ENCODE measurements at places on chromosomes 16 and 17. TPM values are rescaled to one million over a fixed set of nuclear protein-coding genes. Genes with fewer than 3 reads are reported as not detected.

The LLGL2 gene
- 6.7 TPM for polyA plus RNA-seq

The MEOX1 gene
- polyA plus RNA-seq, result 0.05 TPM

The TLCD2 gene
- 1.3 TPM for polyA plus RNA-seq

The HEXD gene
- 43.1 TPM for polyA plus RNA-seq

The MT4 gene
- not detected for polyA plus RNA-seq

The CDH8 gene
- polyA plus RNA-seq, result 0.05 TPM

The TP53TG3D gene
- 4.1 TPM for polyA plus RNA-seq

The LDAF1 gene
- polyA plus RNA-seq, result 10.0 TPM

The CEP295NL gene
- 0.31 TPM for polyA plus RNA-seq

The KRTAP16-1 gene
- not detected for polyA plus RNA-seq

The SHCBP1 gene
- polyA plus RNA-seq, result 12.5 TPM

The CLEC18A gene
- polyA plus RNA-seq, result 0.20 TPM

- no peaks in the 10 kb centered on the region for H3K27me3 ChIP-seq
- H3K4me1 ChIP-seq, result no peaks in the 10 kb centered on the region
- no peak for DNase-seq
- H3K27ac ChIP-seq, result no peak overlapping the region
- H3K36me3 ChIP-seq, result no peaks in the 10 kb centered on the region
Observed at GRCh38 chr17:70968302-70968701, 799.0 kb downstream of the KCNJ2 start.

GRCh38 chr16:77881355-77882030 lies 93.1 kb downstream of the VAT1L start:
- no peaks in the 10 kb centered on the region for H3K27me3 ChIP-seq
- peaks cover 5% of the 10 kb centered on the region for H3K4me1 ChIP-seq
- H3K27ac ChIP-seq, result no peak overlapping the region
- no peak overlapping the region for H3K4me3 ChIP-seq

- DNase-seq, result peak; percentile 92
- H3K4me1 ChIP-seq, result peaks cover 11% of the 10 kb centered on the region
- H3K36me3 ChIP-seq, result peaks cover 32% of the 10 kb centered on the region
- H3K27ac ChIP-seq, result peak within 1 kb of the TSS; percentile 26
Observed at GRCh38 chr16:67150833-67151396, at the start of gene B3GNT9. B3GNT9 (minus strand) TSS chr16:67150998; CDS start chr16:67150485, 513 bp downstream.

DNA sequence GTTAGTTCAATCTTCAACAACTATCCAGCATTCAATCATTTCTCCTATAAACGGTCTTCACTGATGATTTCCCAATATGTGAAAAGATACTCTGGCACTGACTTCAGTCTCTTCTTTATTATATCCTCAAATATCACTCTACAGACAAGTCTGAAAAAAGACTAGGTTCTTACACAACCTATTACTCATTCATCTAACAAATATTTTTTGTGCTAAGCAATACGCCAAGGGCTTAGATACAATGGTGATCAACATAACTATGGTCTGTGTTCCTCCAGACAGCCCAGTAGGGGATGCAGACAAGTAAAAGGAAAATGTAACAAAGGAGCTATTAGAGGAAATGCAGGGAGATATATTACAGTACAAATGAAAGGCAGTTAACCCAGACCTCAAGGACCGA lies 63.9 kb downstream of the MYO1D start:
- no peak overlapping the region for H3K4me3 ChIP-seq
- no peak for DNase-seq
- no peaks in the 10 kb centered on the region for H3K4me1 ChIP-seq
- no peaks in the 10 kb centered on the region for H3K36me3 ChIP-seq
- no peak overlapping the region for H3K27ac ChIP-seq
- H3K27me3 ChIP-seq, result no peaks in the 10 kb centered on the region

DNA sequence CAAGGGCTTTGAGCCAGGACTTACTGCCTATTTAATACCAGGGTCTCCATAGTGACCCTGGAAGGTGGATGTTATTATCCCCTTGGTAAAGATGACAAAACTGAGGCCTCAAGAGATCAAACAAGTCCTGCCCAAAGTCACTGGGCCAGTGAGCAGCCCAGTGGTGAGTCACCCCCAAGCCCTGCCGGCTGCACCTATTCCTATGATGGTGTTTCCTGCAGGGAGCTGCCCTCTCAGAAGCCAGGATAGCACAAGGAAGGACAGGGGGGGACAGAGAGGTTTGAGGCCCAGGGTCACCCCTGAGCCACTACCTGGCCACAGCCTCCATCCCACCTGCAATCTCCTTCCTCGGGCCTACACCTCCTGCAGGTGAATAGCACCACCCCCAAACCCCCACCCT lies 90.9 kb downstream of the SDK2 start:
- H3K27ac ChIP-seq, result no peak overlapping the region
- no peak overlapping the region for H3K4me3 ChIP-seq
- no peaks in the 10 kb centered on the region for H3K4me1 ChIP-seq
- H3K36me3 ChIP-seq, result no peaks in the 10 kb centered on the region

DNA sequence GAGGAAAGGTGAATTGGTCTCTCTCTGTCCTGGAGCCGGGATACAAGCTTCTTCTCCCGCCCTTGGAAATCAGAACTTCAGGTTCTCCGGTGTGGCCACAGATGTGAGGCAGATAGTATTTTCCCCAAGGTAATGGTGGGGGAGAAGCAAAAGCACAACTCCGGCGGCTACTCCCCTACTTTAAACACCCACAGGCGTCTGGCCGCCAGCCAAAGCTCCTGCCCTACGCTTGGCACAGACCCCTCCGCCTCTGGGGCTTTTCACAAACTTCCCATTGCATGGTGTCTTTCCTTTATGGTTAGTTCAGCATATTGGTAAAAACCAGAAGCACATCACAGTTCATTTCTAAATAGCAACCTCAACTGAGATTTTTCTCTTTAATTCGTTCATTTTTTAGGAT lies 39.4 kb upstream of the B4GALNT2 start:
- no peak overlapping the region for H3K27ac ChIP-seq
- H3K36me3 ChIP-seq, result no peaks in the 10 kb centered on the region
- no peaks in the 10 kb centered on the region for H3K4me1 ChIP-seq
- DNase-seq, result no peak
- H3K27me3 ChIP-seq, result peaks cover 63% of the 10 kb centered on the region

- no peak overlapping the region for H3K4me3 ChIP-seq
- H3K4me1 ChIP-seq, result peaks cover 20% of the 10 kb centered on the region
- peak; percentile 54 for DNase-seq
Observed at GRCh38 chr17:66492561-66493005, 190.2 kb downstream of the PRKCA start.

GRCh38 chr17:62581764-62582163 lies 45.7 kb upstream of the MRC2 start:
- no peak overlapping the region for H3K27ac ChIP-seq
- no peaks in the 10 kb centered on the region for H3K4me1 ChIP-seq
- no peak for DNase-seq
- H3K36me3 ChIP-seq, result peaks cover 80% of the 10 kb centered on the region

DNA sequence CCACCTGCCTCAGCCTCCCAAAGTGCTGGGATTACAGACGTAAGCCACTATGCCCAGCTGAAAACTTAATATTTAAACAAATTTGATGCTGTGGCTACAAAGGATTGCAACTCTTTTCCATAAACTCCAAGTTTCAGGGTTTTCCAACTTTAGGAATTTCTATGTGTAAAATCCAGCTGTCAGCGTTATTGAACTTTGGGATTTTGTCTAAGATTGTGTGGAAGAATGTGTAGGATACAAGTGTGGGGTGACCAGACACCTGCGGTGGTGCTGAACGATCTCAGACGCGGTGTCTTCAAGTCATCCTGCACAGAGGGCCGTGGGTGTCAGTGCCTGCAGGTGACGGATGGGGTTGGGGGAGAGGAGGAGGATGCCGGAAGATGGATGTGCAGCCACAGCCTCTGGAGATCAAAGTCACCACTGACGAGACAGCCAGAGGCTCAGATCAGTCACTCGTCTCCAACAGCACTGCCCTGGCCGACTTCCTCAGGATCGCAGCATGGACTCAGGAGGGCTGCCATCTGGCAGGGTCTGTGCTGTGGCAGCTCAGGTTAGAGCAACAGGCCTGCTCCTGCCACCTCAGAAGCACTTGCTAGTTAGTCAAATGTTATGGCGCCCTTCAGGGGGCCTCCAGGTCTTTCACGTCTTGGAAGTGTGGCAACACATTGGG lies 13.0 kb downstream of the ACSF3 start:
- no peak overlapping the region for H3K4me3 ChIP-seq
- no peak overlapping the region for H3K27ac ChIP-seq
- peaks cover 52% of the 10 kb centered on the region for H3K36me3 ChIP-seq

- DNase-seq, result no peak
- H3K27ac ChIP-seq, result no peak overlapping the region
- no peaks in the 10 kb centered on the region for H3K36me3 ChIP-seq
- H3K4me3 ChIP-seq, result no peak overlapping the region
Observed at GRCh38 chr17:33498069-33498468, 205.0 kb upstream of the ASIC2 start.

DNA sequence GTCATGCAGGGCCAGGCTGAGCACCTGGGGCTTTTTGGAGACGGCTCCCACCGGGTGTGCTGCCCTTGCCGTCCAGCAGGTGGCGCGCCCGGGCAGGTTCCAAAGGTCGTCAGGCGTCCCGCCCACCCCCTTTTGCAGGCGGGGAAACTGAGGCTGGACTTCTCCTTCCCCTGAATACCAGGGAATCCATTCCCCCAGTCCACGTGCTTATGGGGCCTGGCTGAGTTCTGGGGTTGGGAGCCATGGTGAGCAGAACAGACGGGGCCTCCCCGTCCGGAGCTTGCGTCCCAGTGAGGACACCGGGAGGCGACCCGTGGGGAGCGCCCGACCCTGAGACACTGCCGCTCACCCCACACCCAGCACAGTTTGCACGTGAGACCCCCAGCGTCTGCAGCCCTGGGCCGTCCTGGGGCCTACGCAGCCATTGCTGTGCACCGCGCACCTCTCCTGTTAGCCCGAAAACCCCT lies 51.8 kb upstream of the JPH3 start:
- peak; percentile 86 for DNase-seq
- H3K27ac ChIP-seq, result no peak overlapping the region
- H3K4me1 ChIP-seq, result no peaks in the 10 kb centered on the region
- H3K4me3 ChIP-seq, result no peak overlapping the region

- no peak for DNase-seq
- no peaks in the 10 kb centered on the region for H3K36me3 ChIP-seq
- no peaks in the 10 kb centered on the region for H3K4me1 ChIP-seq
- no peak overlapping the region for H3K27ac ChIP-seq
- H3K27me3 ChIP-seq, result peaks cover 7% of the 10 kb centered on the region
Observed at GRCh38 chr17:8100111-8100510, 12.6 kb upstream of the ALOX12B start.

- H3K4me1 ChIP-seq, result peaks cover 7% of the 10 kb centered on the region
- peak; percentile 33 for DNase-seq
- H3K36me3 ChIP-seq, result no peaks in the 10 kb centered on the region
- H3K4me3 ChIP-seq, result no peak overlapping the region
- H3K27me3 ChIP-seq, result no peaks in the 10 kb centered on the region
- H3K27ac ChIP-seq, result peak overlapping the region; percentile 84
Observed at GRCh38 chr17:44587339-44587738, 30.1 kb downstream of the FZD2 start.

DNA sequence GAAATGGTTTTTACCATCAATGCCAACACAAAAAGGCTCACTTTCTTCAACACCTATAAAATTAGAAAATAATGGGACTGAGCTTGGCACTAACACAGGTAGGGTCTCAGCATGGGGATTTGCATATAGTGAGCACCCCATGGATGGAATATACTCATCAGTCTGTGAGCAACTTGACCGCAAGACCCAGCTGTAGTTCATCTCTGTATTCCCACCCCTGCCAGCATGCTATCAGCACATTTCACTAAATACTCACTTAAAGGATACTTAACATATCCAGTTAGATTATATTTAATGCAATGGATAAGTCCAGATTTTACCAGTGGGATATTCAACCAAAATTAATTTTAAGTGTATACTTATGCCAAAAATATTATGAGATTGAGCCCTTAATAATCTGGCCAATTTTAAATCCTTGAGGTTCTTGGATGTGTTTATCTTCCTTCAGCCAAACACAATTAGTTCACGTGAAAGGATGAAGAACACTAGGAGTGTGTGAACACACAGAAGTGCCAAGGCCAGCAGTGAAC lies 66.7 kb downstream of the C16orf95 start:
- no peak for DNase-seq

DNA sequence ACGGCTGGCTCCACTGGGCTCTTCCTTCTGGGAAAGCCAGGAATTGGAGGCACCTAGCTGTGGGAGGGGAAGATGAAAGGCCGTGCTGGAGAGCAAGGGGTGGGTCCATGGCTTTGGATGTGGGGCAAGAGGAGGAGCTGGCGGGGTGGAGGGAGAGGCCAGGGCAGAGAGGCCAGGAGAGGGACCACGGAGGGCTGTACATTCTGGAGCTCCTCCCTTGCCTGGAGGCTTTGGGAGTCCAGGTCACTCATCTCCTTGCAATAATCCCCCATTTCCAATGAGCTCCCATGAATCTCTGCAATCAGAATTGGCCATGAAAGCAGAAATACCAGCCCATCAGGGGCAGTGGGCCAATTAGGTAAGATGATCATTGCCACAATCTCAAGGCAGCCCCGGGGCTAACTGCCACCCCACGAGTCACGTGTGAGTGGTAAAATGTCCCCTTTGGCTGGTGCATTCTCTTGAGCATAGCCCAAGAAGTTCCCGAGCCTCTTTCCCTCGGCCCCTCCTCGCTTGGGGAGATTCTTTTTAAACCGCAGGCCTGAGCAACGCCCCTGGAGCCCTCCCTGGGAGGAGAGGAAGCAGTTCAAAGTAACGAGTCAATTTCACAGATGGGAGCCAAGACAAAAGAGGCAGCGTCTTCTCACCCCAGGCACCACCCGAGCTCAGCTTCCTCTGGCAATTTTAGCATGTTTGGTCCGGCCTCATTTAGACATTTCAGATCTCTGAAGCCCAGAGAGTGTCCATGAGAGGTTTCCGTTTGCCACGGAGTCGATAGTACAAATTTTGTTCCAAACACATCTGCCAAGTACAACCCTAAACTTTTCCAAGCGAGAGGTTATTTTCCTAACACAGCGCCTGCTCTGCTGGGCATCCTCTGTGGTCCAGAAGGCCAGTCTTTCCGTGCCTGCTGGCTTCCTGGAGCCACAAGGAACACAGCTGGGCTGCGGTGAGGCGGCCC lies 13.4 kb downstream of the RTN4RL1 start:
- no peak for DNase-seq
- H3K4me3 ChIP-seq, result no peak overlapping the region
- peaks cover 2% of the 10 kb centered on the region for H3K4me1 ChIP-seq
- peaks cover 5% of the 10 kb centered on the region for H3K27me3 ChIP-seq
- H3K27ac ChIP-seq, result no peak overlapping the region

- no peak overlapping the region for H3K4me3 ChIP-seq
- DNase-seq, result peak; percentile 92
- no peaks in the 10 kb centered on the region for H3K4me1 ChIP-seq
- no peaks in the 10 kb centered on the region for H3K36me3 ChIP-seq
- H3K27ac ChIP-seq, result no peak overlapping the region
Observed at GRCh38 chr17:79612468-79613194, 1.8 kb upstream of the RBFOX3 start.

- no peak overlapping the region for H3K27ac ChIP-seq
- H3K27me3 ChIP-seq, result no peaks in the 10 kb centered on the region
- H3K4me3 ChIP-seq, result no peak overlapping the region
- no peak for DNase-seq
Observed at GRCh38 chr16:19130852-19131824, 17.4 kb downstream of the ITPRIPL2 start.

DNA sequence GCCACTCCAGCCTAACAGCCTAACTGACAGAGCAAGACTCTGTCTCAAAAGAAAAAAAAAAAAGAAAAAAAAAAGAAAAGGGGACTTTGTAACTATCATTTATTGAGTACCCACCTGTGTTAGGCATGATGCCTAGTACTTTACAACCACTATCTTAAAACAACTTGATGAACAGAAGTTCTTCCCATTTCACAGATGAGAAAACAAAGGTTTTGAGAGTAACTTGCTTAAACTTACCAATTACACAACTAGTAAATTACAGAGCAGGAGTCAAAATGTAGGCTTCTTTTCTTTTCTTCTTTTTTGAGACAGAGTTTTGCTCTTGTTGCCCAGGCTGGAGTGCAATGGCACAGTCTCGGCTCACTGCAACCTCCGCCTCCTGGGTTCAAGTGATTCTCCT lies 96.8 kb upstream of the CORO6 start:
- H3K4me3 ChIP-seq, result no peak overlapping the region
- H3K4me1 ChIP-seq, result peaks cover 27% of the 10 kb centered on the region
- no peak for DNase-seq
- no peaks in the 10 kb centered on the region for H3K36me3 ChIP-seq
- no peaks in the 10 kb centered on the region for H3K27me3 ChIP-seq

Data from SK-N-SH (cell line).